ENCODE measurements at places on chromosomes 12 and 14. TPM values are rescaled to one million over a fixed set of nuclear protein-coding genes. Genes with fewer than 3 reads are reported as not detected.
A peak's percentile ranks its signal among the peaks of the same experiment; 100 is the strongest.

DNA sequence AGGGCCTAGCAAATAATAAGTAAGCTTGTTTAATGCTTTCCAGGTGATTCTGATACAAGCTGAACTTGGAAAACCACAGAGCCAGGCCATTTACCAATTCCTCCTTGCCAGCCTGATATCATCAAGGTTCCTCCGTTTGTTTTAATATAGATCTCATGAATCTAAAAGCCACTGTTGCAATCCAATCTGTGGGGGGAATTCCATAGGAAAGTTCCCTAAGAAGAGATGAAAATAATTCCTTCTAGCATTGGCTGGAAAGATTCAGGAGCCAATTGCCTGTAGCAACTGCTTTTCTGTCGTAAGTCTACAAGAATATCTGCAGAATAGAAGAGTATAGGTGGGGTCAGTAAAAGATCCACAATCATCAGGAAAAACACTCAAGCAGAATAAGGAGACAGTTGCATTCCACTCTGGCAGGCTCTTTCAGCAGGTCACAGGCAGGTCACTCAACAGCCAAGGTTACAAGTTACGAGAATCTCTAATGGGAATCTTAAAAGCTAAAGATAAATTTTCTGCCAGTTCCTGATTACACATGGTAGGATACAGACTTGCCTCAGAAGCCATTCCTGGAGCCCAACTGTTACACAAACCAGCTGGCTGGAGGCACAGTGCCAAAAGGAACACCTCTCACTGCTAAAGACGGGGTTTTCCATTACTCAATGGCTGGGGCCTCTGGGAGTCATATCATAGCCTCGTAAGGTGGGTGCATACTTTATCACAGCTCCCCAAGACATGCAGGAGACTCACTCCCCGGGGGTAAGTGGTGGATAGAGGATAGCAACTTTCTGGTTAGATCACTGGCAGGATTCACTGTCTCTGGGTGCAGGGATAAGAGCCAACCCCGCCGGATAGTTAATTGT is 43.6 kb downstream of the FGD6 start:
- no peak for DNase-seq

DNA sequence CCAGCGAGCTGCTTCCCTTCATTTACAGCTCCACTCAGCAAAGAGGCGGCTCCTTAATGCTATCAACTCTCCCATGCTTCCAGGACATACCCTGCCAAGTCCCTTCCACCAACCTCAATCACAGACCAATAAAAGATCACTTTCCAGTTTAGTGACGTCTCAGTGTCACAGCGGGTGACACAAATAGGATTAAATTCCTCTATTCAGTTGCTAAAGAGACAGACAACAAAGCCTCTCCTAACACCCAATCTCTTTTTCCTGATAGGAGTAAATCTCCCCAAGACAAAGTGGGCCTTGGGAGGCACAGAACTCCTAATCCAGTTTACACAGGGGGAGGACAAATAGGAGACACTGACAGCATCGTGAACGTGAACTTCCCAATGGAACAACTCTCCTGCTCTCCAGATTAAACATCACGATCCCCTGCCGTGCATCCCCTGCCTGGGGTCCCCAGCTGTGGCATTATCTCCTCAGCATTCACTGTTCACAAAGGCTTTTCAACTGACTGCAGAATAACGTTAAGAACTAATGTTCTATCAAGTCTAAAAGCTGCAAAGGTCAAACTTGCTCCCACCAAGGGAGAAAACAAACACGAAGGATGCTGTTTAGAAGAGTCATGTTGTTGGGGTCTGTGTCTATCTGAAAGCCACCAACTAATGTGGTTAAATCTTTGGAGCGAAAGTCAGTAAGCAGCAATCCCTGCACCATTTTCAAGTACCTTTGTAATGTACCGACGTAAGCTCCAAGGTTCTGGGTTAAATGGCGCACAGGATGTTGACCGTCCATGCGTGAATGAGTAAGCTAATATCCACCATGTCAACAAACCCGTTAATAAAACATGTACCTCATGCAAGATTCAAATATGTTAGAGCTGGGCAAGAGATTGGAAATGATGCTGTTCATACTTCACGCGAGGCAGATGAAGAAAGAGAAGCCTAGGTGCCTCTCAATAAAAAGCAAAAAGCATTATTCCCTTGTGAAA is 31.5 kb downstream of the TMEM132D start:
- DNase-seq, result no peak

- DNase-seq, result no peak
Observed at GRCh38 chr12:104779134-104779533, 179.0 kb downstream of the SLC41A2 start.

GRCh38 chr12:124401704-124402221 is 106.9 kb downstream of the RFLNA start:
- DNase-seq, result no peak

DNA sequence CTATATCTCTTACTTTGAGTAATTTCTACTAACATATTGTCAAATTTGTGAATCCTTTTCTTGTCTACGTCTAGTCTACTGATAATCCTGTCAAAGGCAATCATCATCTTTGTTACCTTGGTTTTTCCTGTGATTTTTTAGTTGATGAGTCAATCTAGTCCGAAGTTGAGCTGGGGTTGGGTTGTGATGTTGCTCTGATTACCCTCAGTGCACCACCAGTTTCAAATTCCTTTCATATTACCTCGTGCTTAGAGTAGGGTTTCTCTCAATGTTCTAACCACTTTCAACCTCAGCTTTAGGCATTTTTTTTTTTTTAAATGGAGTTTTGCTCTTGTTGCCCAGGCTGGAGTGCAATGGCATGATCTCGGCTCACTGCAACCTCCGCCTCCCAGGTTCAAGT is 186.8 kb downstream of the BTG1 start:
- no peak for DNase-seq

DNA sequence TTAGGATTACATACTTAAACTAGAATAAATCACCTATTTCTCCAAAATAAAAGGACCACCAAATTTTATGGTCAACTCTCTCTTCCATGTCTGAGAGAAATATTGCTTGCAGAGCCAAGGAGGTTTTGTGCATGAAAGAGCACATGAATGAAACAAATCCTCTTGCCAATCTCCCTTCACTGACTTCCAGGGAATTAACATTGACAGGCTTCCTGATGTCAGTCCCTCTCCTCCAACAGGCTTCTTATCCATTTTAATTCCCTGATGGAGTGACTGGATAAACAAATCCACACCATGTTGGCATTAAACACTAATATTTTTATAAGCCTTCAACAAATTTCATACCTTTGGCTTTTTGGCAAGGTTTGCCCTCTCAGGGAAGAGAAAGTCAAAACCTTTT is 45.3 kb upstream of the CNTN1 start:
- DNase-seq, result no peak

- no peak for DNase-seq
Observed at GRCh38 chr12:89927226-89927698, 218.6 kb upstream of the ATP2B1 start.

DNA sequence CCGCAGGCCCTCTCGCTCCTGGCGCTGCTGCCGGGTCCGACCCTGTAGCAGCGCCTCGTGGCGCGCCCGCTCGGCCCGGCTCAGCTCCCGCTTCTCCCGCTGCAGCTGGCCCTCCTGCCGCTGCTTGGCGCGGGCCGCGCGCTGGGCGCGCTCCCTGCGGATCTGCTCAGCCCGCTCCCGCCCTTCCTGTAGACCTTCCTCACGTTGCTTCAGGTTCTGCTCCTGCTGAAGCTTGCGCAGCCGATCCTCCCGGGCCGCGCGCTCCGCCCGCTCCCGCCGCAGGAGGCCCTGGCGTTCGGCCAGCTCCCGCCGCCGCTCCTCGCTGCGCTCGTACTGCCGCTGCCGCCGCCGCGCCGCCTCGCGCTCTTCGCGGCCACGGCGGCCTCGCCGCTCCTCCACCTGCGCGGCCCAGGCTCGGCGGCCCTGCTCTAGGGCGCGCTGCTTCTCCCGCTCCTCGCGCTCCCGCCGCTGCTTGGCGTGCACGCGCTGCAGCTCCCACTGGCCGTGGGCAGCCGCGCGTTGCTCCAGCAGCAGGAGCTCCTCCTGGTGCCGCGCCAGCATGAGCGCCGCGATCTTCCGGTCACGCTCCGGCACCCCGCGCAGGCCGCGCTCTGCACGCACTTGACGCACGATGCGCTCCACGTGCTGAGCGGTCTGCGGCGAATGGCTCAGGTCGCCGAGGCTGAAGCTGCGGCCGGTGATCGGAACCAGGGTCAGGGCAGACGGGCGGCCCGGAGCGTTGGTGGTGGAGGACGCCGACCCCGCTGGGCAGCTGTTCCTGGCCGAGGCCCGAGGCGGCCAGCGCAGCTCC is 2.4 kb downstream of the CCDC177 start:
- no peak for DNase-seq

DNA sequence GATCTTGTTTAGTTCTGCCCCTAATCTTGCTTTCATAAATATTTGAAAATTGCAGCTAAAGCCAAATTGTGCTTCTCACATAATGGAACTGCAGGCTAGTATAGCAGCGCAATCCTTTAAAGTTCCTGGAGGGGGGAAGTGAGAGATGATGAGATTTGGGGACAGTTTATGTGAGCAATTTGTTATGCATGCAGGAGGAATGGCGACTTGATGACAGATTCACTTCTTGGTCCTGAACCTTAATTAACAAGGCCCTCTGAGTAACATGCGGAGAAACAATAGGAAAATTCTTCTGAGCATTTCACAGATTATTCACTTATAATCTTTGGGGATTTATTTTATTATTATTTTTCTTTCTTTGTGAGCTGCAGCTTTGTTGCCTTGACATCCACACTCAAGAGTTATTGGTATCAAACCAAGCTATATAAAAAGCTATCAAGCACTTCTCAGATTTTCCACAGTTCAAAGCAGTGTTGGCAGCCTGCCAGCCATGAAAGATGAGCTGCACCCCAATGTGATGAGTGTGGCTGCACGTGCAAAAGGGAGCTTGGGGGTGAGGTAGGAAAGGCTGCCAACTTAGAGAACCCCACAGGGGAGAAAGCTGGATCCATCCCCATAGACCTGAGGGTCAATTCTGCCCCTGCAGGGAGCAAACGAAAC is 1662.2 kb upstream of the FLRT2 start:
- DNase-seq, result no peak

DNA sequence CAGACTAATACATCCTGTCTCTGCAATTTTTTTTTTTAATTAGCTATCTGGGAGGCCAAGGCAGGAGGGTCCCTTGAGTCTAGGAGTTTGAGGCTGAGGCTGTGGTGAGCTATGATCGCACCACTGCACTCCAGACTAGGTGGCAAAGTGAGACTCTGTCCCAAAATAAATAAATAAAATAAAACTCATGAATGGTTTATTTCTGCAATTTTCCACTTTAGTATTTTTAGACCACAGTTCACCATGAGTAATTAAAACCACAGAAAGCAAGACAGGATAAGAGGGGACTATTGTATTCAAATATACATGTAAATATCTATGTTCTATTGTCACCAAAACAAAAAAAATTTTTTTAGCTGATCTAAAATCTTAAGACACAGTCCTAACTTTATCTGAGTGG is 17.8 kb downstream of the TAOK3 start:
- DNase-seq, result no peak

DNA sequence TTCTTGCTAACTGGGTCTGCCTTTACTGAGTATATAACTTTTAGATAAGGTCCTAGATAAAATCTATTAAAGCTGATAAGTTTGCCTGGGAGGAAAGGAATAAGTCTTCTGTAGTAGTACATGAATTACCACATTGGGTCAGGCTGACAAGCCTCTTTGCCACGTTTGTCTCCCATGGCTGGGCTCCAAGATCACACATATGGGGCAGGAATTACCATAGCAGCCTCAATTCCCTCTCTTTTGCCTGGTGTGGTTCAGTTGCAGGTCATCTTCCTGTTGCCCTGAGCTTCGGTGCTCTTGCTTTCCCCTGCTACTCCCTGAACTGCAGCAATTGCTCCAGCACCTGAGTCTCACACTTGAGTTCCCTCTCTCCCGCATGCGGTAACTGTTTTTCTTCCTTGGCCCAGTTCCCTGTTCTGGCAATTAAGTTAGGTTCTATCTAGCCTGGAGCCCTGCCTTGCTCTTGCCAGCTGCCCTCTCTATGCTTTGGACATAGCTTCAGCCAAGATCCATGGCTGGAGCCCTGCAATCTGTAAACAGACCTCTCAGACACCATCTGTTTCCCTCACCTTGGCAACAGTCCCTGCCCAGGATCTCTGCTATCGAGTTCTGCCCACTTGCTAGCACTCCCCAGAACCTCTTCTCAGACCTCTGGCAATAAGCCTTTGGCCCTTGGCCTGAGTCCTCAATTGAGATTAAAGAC is 5.8 kb upstream of the GLT8D2 start:
- no peak for DNase-seq

- DNase-seq, result no peak
Observed at GRCh38 chr14:58923751-58924405, 264.6 kb upstream of the DAAM1 start.

DNA sequence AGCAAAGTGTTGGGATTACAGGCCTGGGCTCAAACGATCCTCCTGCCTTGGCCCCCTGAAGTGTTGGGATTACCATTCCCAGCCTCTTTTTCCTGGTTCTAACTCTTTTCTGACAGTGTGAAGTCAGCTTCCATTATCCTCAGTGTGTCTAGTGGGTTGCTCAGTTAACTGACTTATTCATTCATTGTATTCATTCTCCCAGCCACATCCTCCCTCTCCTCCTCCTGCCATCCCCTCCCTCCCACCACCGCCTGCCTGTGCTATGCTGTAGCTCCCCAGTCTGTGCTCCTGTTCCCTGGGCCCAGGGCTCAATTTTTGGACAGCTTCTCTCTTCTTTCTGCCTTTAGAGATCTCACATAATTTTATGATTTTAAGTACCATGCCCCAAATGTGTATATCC is 19.4 kb downstream of the ATP6V0A2 start:
- DNase-seq, result no peak

GRCh38 chr12:128662101-128662500 is 161.7 kb downstream of the SLC15A4 start:
- DNase-seq, result no peak

- DNase-seq, result no peak
Observed at GRCh38 chr12:5945071-5946008, at the start of gene ANO2. TSS of gene ANO2 (minus strand) at chr12:5945259. CDS start at chr12:5945217, 42 bp downstream.

- DNase-seq, result no peak
Observed at GRCh38 chr14:65003394-65003793, 16.7 kb downstream of the FNTB start.

DNA sequence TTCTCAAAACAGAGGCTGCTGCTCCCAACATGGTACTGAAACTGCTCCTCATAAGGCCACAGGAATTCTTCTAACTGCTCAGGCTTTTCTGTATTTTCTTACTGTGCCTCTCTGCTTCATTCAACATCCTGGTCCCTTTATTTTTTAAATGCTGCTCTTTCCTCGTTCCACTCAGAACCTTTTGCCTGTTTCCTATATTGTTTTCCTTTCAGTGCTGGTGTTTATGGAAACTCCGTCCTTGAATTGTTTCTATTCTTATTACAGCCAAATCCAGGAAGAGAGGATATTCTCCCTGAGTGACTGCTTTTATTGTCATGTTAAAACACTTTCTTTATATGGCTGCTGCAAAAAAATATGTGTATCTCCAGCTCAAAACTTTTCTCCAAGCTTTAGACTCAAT is 173.0 kb upstream of the E2F7 start:
- no peak for DNase-seq

DNA sequence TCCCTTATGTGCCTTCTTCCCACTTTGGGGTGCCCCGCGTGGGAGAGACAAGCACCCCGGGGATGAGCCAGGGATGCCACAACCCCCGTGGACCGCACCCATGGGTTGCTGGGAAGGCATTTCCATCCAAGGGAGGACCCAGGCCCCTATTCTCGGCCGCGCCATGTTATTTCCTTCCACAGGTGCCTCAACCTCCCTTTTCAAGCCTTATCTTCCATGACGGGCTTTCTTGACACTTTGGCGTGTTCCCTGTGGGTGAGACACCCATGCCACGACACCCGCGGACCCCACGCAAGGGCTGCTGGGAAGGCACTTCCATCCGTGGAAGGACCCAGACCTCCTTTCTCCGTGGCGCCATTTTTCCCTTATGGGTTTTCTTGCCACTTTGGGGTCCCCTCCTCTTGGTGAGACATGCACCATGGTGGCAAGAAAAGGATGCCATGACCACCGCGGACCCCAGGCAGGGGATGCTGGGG is 269.2 kb downstream of the ALG10 start:
- DNase-seq, result peak; percentile 2

Gene EML5
- total RNA-seq, result 4.0 TPM

Gene MANSC1
- total RNA-seq, result 2.5 TPM
